ENCODE measurements at places on chromosomes 4 and X. TPM values are rescaled to one million over a fixed set of nuclear protein-coding genes. Genes with fewer than 3 reads are reported as not detected.

GRCh38 chrX:48475774-48476577 is at the start of gene FTSJ1:
Gene FTSJ1, plus strand, starts transcription at chrX:48476199. Its CDS starts 1,849 bp downstream, at chrX:48478048.
- DNase-seq: peak; percentile 85

DNA sequence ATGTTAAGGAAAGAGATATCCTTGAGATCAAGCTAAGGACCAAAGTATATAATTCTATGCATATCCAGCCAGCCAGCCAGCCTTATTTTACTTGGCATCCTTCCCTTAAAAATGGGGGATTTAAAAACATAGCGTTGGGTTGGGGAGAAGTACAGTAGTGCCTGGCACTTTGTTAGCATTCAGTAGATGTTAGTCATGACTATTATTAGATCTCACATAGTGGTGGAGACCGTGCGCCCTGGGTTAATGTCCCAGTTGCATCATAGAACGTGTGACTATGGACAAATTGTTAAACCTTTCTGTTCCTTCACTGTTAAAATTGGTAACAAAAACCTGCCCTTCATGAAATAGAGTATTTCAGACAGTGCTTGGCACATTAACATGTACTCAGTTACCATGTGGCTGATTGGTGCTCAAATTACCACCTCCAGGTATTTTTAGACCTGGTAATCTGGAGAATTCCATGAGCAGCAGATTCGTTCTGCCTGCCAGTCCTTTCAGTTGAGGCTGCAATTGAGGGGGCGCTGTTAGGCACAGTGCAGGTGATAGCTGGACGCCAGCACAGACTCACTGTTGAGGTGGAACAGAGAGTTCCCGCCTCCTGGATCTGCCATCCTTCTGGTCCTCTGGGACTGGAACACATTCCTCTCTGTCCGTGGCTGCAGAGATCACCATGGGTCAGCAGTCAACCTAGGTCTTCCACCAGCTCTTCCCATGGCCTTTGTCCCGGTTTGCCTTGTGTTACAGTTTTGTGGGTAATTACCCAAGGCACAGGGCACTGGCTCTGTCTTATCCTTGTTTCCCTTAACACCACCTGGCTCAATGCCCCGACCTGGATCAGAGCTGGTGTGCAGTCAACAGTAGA is 31.7 kb downstream of the RBBP7 start:
- no peak for DNase-seq

GRCh38 chr4:183181081-183181480 is 82.0 kb downstream of the WWC2 start:
- no peak for DNase-seq

DNA sequence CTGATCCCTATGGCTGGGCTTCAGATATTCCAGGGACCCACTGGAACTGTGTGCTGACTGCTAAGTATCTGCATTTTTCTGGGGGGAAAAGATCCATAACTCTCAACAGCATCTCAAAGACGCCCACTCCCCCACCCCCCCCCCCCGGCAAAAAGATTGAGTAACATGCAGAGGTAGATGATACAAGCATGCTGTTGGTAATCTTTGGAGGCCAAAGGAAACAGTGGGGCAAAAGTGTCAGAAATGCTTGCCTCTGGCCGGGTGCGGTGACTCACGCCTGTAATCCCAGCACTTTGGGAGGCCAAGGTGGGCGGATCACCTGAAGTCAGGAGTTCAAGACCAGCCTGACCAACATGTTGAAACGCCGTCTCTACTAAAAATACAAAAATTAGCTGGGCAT is 12.2 kb downstream of the XPNPEP2 start:
- no peak for DNase-seq

DNA sequence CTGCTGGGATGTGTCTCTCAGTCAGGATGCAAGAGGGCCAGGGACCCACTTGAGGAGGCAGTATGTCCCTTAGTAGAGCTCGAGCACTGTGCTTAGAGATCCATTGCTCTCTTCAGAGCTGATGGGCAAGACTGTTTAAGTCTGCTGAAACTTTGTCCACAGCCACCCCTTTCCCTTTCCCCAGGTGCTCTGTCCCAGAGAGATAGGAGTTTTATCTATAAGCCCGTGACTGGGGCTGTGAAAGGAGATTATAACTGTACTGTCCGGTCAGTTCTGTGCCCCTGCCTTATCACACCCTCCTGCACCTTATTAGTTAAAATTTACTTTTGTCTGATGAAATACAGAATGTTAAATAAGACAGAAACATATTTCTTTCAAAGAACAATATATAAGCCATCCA is 378.4 kb downstream of the PABPC4L start:
- no peak for DNase-seq

- no peak for DNase-seq
These were observed 163.3 kb upstream of the SPOCK3 start for GRCh38 chr4:167397586-167397985.

- DNase-seq: no peak
These were observed 162.7 kb downstream of the AASDH start for GRCh38 chr4:56224641-56225040.

DNA sequence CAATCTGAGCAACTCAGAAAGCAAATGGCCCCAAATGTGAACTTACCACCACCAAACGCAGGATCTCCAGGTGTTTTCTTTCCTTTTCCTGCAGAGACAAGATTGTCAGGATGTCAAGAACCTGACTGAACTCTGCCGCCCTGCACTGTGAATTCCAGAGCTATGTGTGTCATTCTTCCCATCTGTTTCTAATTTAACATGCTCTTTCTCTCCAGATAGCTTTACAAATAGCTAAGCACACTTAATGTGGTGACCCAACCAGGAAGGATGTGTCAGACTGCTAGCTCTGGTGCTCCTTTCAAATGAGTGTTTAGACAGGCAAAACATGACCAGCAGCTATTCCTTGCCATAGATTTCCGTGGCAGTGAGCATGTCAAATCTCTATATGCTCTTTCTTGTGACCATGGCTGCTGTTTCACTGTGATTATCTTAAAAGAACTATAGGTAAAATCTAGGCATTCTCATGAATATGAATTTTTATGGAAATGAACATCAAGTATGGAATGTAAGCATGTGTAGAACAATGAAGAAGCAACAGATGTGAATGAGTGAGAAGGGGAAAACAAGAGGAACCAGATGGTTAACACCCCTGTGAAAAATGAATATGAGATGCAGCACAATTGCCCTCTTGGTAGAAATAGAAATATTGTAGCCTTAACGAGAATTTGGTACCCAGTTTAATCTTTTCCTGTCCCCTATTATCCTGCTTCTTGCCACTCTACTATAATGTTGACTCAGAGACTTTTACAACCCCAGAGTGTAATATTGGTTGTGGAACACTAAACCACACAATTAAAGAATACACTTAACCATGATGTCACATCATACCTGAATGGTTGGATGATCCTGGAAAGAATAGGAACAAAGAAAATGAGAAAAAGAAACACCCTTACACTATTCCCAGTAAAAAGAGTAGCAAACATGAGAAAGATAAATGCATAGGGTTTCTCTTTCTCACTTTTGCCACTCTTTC is 247.8 kb upstream of the DKK2 start:
- peak; percentile 50 for DNase-seq

GRCh38 chr4:120053911-120054310 is 12.7 kb downstream of the MAD2L1 start:
- DNase-seq: no peak

GRCh38 chr4:55303760-55304165 is 42.3 kb upstream of the SRD5A3 start:
- no peak for DNase-seq

DNA sequence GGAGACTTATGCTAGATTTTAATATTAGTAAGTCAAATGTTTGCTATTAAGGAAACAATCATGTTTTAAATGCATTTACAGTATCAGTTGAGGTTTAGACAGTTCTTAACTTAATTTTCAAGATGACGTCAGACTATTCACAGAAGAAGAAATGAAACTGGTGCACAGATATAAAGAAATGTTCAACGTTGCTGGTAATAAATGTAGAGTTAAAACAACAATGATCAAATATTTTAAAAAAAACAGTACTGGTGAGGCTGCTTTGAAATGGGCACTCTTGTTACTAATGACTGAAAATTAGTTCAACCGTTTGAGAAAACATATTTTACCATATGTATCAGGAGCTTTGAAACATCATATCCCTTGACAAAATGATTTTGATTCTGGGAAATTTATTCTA is 44.2 kb downstream of the ABHD18 start:
- no peak for DNase-seq

DNA sequence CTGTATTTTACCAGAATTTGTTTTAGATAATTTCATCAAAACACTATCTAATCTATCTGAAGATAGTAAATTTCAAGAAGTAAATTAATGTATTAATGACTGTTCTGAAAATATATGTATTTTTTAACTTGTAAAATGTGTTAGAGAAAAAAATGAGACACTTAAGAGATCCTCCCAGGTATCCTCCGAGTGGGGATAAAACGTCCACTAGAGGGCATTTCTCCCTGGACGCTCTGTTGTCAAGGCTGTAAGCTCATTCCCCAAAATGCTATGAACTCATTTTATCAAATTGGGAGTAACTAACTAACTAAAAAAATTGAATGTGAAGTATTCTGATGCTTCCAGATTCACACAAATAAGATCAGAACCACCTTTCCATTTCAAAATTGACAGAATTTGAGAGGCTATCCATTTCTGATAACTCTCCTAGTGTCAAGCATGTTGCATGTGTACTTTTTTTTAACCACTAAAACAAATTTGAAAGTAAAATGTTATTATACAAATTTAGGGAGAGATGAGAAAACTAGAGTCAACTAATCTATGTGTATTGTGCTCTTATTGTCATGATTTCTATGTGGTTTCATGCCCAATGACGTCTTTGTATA is 337.3 kb upstream of the HS3ST1 start:
- no peak for DNase-seq

DNA sequence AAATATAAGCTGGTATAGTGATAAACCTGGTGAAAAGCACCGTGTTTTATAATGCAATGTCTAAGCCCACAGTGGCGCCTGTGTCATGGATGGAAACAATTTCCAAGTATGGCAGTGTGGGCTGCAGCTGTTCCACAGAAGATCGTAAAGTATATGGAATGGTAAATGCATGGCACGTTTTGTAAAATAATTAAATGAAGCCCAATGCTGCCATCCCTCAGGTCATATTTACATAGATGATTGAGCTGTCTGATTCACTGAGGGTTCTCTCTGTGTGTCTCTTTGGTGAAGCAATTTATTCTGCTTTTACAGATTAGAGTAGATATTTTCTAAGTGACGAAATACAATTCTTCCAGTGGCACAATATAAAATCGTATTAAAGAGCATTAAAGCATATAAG is 164.8 kb downstream of the ASMT start:
- no peak for DNase-seq

GRCh38 chr4:155950461-155950860 is 3.2 kb downstream of the CTSO start:
- DNase-seq: no peak

- DNase-seq: no peak
These were observed 12.2 kb upstream of the WFS1 start for GRCh38 chr4:6257247-6258025.

- no peak for DNase-seq
These were observed 56.4 kb upstream of the DDX60 start for GRCh38 chr4:168374772-168375523.

GRCh38 chr4:79296768-79297428 is 29.0 kb downstream of the NAA11 start:
- no peak for DNase-seq

DNA sequence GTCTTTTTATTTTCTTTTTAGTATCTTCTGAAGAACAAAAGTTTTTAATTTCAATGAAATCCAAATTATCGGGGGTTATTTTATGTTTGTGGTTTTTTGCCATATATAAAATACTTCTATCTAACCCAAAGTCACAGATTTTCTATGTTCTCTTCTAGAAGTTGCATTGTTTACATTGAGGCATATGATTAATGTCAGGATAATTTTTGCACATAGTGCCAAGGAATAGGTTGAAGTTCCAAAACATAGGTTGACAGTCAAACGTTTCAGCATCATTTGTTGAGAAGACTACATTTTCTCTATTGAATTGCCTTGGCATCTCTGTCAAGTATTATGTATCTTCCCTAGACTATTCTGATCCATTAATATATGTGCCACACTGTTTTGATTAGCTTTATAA is 64.5 kb downstream of the ANKRD17 start:
- DNase-seq: no peak

DNA sequence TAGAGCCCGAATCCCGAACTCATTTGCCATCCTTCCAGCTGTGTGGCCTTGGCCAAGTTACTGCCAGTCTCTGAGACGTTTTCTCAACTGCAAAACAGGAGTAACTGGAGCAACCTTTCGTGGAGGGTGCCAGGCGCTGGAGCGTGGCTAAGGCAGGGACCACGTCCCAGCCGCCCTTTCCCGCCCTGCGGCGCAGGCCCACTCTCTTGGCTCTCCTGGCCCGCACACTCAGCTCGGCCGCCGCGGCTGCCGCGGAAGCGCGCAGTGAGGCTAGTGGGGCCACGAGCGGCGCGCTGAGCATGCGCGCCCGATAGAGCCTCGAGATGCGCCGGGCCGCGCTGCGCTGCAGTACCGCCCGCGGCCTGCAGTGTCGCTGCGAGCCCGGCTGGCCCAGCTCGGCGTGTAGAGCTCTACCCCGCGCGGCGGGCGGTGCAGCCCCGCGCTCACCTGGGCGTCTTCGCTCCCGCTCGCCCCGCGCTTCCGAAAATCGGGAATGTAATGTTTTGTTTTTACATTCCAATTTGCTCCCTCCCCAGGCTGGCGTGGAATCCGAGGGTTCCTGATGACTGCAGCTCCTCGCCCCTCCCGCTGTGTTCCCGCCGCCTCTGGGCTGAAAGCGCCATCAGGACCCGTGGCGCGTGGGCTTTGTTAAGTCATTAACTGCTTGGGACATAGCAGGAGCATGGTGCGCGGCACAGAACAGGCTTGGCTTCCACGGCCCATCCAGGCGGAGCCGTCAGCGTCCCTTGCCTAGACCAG is 4.0 kb upstream of the ZNF518B start:
- peak; percentile 36 for DNase-seq

DNA sequence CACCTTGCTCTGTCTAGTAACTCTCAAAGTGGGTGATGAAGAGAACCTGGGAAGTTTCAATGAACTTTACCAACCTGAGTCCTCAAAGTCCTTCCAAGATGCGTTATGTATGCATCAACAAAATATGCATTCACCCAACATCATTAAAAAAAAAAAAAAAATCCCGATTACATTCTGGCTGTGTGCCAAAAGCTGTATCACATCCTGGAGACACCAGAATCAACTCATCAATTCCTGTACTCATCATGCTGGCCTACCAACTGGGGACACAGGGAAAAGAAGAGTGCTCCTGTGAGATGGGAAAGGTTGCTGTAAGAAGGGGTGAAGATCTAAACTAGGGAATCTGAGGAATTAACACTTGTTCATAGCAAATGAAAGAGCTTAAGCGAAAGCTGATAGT is 16.5 kb downstream of the UNC5C start:
- DNase-seq: no peak

SH3TC1 gene
- total RNA-seq: 16.5 TPM

SORBS2 gene
- 15.0 TPM for total RNA-seq

GRPR gene
- 0.39 TPM for total RNA-seq

STOX2 gene
- 11.8 TPM for total RNA-seq

BCLAF3 gene
- 11.1 TPM for total RNA-seq

CLDN2 gene
- total RNA-seq: 0.10 TPM

VCX3B gene
- not detected for total RNA-seq

WDR17 gene
- total RNA-seq: 1.8 TPM

IQCM gene
- total RNA-seq: not detected

Measured in skin of body (tissue), 3 donors.